ENCODE measurements at places on chromosomes 3 and 15.

- DNase-seq, result no peak
These were observed 390.3 kb upstream of the AGTR1 start for GRCh38 chr3:148307443-148307843.

DNA sequence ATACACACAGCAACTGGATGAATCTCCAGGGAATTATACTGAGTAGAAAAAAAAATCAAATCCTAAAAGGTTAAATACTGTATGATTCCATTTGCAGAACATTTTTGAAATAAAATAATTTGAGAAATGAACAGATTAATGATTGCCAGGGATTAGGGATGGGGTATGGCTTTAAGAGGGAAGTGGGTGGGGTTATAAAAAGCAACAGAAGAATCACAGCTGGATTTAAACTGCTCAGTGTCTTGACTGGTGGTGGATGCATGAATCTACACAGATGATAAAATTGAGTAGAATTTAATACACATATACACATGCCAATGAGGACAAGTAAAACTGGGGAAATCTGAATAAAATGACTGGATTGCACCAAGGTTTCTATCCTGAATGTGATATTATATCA is 79.7 kb upstream of the GOLGA8B start:
- no peak for DNase-seq

GRCh38 chr15:81083201-81083600 is 50.9 kb upstream of the CFAP161 start:
- no peak for DNase-seq

- no peak for DNase-seq
These were observed 49.1 kb upstream of the RAB6B start for GRCh38 chr3:133944641-133945380.

- DNase-seq, result no peak
These were observed 180.5 kb downstream of the TCF12 start for GRCh38 chr15:57098896-57099295.

- no peak for DNase-seq
These were observed 653.6 kb downstream of the NAALADL2 start for GRCh38 chr3:175512700-175513099.

DNA sequence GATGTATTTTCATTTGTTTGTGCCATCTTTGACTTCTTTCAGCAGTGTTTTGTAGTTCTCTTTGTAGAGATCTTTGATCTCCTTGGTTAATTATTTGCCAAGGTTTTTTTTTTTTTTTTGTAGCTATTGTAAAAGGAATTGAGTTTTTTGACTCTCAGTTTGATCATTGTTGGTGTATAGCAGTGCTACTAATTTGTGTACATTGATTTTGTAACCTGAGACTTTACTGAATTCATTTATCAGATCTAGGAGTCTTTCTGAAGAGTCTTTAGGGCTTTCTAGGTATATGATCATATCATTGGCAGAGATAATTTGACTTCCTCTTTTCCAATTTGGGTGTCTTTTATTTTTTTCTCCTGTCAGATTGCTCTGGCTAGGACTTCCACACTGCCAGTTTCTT is 42.2 kb upstream of the POMGNT2 start:
- DNase-seq, result no peak

GRCh38 chr3:114377426-114377825 is 83.6 kb downstream of the TIGIT start:
- DNase-seq, result no peak

- DNase-seq, result no peak
These were observed 882.8 kb downstream of the NAALADL2 start for GRCh38 chr3:175741951-175742350.

DNA sequence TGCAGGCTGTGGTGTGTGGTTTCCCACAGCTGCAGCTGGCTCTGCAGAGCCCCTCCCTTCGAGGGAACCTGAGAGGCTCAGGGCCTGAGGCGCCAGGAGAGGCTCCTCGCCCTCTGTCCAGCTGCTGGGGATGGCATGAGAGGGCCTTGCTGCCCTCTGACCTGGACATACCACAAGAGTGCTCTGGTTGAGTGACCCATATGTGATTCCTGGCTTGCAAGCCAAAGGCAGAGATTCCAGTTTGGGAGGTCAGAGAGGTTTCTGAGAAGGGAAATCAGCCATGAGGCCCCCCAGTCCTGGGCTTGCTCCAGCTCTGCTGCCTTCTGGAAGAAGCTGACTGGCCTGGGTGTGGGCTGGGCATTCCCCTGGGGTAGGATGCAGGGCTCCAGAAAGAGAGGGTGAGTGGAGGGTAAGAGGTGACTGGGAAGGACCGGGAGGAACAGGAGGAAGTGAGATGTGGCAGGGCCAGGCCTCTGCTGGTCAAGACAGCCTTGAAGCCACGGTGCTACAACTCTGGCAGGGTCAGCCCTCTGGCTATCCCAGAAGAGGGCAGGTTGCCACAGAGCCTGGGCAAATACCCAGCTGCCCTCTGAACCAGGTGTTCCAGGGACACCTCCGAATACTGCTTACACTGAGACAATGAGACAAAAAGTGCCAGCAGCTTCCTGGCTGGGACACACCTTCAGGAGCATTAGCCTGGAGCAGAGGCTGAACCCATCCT is 16.0 kb upstream of the SRP14 start:
- DNase-seq, result no peak

DNA sequence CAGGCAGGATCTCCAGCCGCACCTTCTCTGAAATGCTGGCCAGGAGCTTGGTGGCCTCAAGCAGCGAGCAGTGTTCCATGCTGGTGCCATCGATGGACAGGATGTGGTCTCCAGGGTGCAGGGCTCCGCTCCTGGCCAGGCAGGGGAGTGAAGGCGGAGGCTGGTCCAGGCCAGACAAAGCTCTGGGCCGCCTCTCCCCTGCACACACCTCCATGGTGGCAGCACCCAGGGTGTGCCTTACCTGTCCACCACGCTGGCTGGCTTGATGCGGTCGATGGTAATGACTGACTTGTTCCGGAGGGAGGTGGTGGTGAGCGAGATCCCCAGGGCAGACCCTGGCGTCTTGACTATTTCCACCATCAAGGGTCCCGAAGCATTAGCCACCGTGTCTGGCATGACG is 20.0 kb downstream of the GRIP2 start:
- no peak for DNase-seq

GRCh38 chr3:25007974-25008658 is 419.9 kb upstream of the RARB start:
- DNase-seq, result no peak

Data from heart right ventricle (tissue), 16 donors.